ENCODE measurements at places on chromosomes 12 and 14.

- DNase-seq: no peak
Observed at GRCh38 chr14:48289701-48290100, 614.3 kb upstream of the MDGA2 start.

GRCh38 chr12:59646636-59647035 lies 50.8 kb downstream of the SLC16A7 start:
- DNase-seq: no peak

DNA sequence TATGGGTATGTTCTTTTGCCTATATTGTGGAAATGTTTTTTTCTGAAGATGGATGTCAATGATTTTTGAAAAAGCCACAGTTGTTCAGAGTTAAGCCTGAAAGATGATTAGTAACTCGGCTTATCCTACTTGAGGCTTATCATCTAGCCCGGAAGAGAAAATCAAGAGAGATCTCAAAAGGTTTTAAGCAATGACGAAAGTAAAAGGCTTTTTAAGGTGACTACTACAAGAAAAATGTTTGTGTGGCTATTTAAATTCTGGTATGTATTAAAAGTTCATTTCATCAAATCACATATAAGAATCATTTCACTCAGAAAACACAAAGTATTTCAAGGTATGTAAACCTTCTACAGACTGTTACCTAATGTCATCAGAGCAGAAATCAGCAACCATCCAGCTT lies 40.2 kb downstream of the HEATR5A start:
- DNase-seq: no peak

DNA sequence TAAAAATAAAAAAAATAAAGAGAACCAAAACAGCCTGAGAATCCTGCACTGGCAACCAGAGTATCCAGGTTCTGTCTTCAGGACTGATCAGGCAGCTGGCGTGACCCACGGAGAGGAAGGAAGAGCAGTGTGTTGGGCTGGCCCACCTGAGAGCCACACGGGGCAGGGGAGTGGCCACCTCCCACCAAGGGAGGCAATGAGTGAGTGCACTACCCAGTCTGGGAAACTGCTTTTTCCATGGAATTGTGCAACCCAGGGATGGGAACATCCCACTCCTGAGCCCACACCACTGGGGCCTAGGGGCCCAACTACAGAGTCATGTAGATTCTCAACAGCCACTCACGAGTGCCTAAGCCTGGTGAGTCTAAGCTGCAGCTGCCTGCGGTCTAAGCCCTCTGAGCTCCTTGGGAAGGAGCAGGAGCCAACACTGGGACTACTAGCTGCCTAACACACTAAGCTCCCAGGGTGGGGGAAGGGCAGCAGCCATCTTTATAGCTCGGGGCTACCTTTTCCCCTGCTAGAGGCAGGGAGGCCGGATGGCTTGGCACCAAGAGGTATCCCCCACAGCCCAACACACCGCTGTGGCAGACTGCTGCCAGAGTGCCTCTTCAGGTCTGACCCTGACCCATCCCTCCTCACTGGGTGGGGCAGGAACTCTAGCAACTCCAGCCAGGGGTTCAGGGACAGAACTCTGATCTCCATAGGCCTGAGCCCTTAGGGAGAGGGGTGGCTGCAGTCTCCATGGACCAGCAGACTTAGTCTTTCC lies 610.9 kb downstream of the RERGL start:
- no peak for DNase-seq

DNA sequence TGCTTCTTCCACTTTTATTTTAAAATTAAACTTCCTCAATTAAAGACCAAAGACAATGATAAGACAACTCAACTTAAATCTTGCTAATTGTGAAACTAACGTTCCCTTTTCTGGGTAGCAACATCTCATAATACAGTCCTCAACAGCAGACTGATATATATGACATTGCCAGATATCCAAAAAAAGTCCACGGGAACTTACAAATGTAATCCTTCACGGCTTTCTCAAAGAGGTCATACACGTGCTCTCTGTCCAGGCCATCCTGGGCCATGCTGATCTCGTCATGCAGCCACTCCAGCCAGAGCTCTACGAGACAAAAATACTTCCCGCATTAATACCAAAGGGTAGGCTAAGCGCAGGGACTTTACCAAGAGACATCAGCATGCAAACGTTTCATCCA lies 13.3 kb downstream of the SART3 start:
- no peak for DNase-seq
